ENCODE measurements at places on chromosomes 3 and 15. TPM values are rescaled to one million over a fixed set of nuclear protein-coding genes. Genes with fewer than 3 reads are reported as not detected.

Gene TYRO3
- 96.8 TPM for total RNA-seq

- H3K27me3 ChIP-seq, result no peaks in the 10 kb centered on the region
- H3K4me1 ChIP-seq, result no peaks in the 10 kb centered on the region
- H3K36me3 ChIP-seq, result no peaks in the 10 kb centered on the region
- H3K27ac ChIP-seq, result no peak overlapping the region
- no peak overlapping the region for H3K4me3 ChIP-seq
Measured at GRCh38 chr3:2826453-2826852, 283.7 kb downstream of the IL5RA start.

DNA sequence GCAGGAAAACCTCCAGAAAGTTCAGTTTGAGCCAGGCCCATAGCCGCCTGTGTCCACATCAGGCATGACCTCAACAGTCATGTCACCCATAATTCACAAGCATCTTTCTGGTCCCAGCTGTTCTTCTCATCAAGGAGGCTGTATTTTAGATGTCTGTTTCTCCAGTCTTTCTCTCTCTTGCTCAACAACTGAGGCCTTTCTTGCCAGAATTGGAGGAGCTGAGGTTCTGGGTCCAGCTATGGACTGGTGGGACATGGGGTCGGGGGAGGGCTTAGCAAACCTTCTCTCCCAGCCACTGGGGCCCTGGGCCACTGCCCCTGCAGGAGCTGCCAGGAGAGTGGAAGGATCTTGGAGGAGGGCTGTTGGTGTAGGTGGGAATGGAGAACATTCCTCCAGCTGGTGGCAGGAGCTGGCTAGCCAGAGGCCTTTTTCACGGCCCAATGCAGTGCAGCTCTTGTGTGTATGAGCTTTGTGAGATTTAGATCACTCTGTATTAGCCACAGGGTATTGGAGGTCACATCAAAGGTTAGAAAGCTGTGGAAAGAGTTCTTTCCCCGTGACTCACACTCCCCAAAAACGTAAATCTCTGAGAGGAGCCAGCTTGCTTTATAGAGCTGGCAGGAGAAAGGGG, 23.5 kb downstream of the MAGEF1 start:
- no peak overlapping the region for H3K4me3 ChIP-seq
- H3K27ac ChIP-seq, result no peak overlapping the region
- no peaks in the 10 kb centered on the region for H3K4me1 ChIP-seq

DNA sequence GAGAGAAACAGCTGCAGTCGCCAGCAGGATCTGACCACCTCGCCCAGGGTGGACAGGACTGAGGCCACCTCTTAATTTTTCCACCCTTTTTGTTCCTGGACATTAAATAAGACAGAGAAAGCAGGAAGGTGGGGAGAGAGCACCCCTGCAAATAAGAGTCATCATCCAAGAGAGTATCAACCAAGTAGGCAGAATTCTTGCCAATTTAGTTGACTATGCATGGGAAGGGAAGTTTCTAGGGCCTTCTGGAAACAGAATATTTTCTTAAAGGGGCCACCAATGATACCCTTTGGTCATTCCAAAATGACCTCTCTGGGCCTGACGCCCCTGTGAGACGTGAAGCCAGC, 136.2 kb downstream of the TJP1 start:
- no peaks in the 10 kb centered on the region for H3K27me3 ChIP-seq
- H3K27ac ChIP-seq, result no peak overlapping the region
- H3K36me3 ChIP-seq, result no peaks in the 10 kb centered on the region

- H3K4me3 ChIP-seq, result no peak overlapping the region
- no peaks in the 10 kb centered on the region for H3K27me3 ChIP-seq
- H3K4me1 ChIP-seq, result no peaks in the 10 kb centered on the region
- H3K27ac ChIP-seq, result no peak overlapping the region
Measured at GRCh38 chr15:62553911-62554563, 389.0 kb upstream of the C2CD4B start.

DNA sequence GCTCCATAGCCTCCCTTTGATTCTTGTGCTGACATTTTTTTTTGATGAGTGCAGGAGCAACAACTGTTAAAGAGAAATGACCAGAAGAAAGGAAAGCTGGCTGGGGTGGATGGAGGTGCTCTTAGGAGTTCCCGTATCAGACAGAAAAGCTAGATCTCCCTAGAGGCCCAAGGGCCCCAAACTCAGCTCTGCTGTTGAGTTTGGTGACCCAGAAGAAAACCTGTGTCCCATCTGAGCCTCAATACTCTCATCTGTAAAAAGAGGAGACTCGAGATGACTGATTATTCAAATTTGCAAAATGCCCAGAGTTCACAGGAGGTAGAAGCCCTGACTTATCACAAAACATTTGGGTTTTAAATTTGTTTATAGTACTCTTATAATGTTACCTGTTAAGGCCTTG, 142.4 kb downstream of the TIGIT start:
- H3K4me3 ChIP-seq, result no peak overlapping the region
- no peak overlapping the region for H3K27ac ChIP-seq
- DNase-seq, result no peak
- H3K27me3 ChIP-seq, result no peaks in the 10 kb centered on the region
- no peaks in the 10 kb centered on the region for H3K36me3 ChIP-seq

Gene SCN11A
- 0.10 TPM for total RNA-seq

- H3K4me3 ChIP-seq, result no peak overlapping the region
- no peaks in the 10 kb centered on the region for H3K4me1 ChIP-seq
- no peaks in the 10 kb centered on the region for H3K27me3 ChIP-seq
- no peaks in the 10 kb centered on the region for H3K36me3 ChIP-seq
- H3K27ac ChIP-seq, result no peak overlapping the region
Measured at GRCh38 chr3:164459521-164460151, 618.7 kb downstream of the SI start.

DNA sequence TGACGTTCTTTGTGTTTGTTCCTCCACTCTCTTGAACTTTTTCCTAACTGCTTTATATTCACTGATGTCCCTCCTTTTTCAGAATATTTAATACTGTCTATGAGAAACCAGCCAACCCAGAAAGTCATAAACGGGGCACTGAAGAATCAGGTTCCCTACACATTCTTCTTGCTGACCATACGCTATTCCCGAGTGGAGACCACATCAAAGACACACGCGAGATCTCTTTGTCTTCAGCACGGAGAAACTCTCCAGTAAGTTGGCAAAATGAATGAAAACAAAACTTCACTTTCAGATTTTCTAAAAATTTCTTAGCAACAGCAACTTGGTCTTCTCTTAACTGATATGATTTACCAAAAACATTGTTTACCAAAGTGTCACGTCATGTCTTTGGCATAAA, 22.6 kb downstream of the FAM174B start:
- peaks cover 6% of the 10 kb centered on the region for H3K36me3 ChIP-seq
- H3K4me3 ChIP-seq, result no peak overlapping the region
- H3K4me1 ChIP-seq, result no peaks in the 10 kb centered on the region

Gene PPP1R14D
- not detected for total RNA-seq

Gene PROS1
- 2.5 TPM for total RNA-seq

Gene ITGA11
- total RNA-seq, result 0.06 TPM

- DNase-seq, result no peak
- no peaks in the 10 kb centered on the region for H3K27me3 ChIP-seq
- peaks cover 31% of the 10 kb centered on the region for H3K4me1 ChIP-seq
- H3K36me3 ChIP-seq, result no peaks in the 10 kb centered on the region
- no peak overlapping the region for H3K27ac ChIP-seq
Measured at GRCh38 chr15:98658831-98659699, 10.7 kb downstream of the IGF1R start.

- H3K27me3 ChIP-seq, result no peaks in the 10 kb centered on the region
- no peak overlapping the region for H3K27ac ChIP-seq
Measured at GRCh38 chr3:190366133-190366532, 21.8 kb upstream of the CLDN16 start.

Gene CCR3
- total RNA-seq, result not detected

- H3K27me3 ChIP-seq, result no peaks in the 10 kb centered on the region
- H3K4me3 ChIP-seq, result no peak overlapping the region
- no peak overlapping the region for H3K27ac ChIP-seq
- H3K4me1 ChIP-seq, result peaks cover 2% of the 10 kb centered on the region
- DNase-seq, result no peak
Measured at GRCh38 chr3:65194744-65195143, 506.9 kb upstream of the ADAMTS9 start.

DNA sequence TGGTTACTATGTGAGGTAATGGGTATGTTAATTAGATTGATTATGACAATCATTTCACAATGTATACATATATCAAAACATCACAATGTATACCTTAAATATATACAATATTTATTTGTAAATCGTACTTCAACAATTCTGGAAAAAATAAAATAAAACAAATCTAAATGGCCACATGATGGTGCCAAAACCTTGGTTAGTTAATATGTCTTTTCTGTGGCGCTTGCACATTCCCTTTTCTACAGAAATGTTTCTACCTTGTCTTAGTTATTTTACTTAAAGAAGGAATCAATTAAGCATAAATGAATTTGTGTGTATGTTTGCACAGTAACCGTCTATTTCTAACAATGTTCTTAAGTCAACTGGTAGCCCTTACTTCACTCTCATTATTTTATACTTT, 53.4 kb downstream of the OXSM start:
- no peak overlapping the region for H3K27ac ChIP-seq
- DNase-seq, result no peak
- H3K27me3 ChIP-seq, result no peaks in the 10 kb centered on the region
- no peak overlapping the region for H3K4me3 ChIP-seq

DNA sequence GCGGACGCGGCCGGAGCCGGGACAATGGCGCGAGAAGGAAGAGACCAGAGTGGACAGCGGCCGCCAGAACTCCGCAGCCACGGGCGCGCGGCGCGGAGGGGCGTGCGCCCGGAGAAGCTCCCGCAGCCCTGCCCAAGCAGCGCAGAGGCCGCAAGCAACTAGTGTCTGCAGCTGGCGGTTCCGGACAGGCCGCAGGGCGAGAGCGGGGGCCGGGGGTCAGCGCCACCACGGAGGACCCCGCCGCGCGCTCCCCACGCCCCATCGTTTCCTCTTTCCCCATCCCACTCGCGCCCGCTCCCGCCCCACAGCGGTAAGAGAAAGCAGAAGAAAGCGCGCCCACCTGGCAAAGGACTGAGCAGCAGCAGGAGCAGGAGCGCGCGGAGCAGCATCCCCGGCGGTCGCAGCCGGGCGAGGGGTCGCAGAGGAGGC, 440 bp downstream of the PRTG start:
- H3K4me1 ChIP-seq, result no peaks in the 10 kb centered on the region
- H3K27me3 ChIP-seq, result peaks cover 63% of the 10 kb centered on the region
- no peak for DNase-seq
- H3K27ac ChIP-seq, result no peak overlapping the region
- no peaks in the 10 kb centered on the region for H3K36me3 ChIP-seq

DNA sequence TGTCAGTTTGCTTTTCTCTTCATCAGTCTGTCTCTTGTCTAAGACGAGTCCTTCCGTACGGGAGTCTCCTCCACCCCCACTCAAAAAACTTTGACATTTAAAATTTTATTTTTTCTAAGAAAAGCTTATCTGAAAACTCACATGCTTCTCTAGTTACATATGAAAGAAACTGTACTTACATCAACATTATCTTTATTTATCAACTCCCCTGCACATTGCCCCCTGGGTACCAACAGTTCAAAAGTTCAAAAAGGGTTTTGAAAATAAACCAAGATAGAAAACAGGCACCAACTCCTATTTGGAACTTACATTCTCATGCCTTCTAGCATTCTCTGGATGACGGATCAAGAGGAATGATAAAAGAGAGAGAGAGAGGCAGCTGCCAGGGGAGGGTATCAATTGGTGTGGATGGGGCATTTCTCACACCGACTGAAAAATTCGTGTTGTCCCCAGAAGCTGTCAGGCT, 182.5 kb downstream of the FOXP1 start:
- no peak for DNase-seq
- no peaks in the 10 kb centered on the region for H3K27me3 ChIP-seq
- no peaks in the 10 kb centered on the region for H3K4me1 ChIP-seq
- H3K36me3 ChIP-seq, result no peaks in the 10 kb centered on the region
- no peak overlapping the region for H3K4me3 ChIP-seq

DNA sequence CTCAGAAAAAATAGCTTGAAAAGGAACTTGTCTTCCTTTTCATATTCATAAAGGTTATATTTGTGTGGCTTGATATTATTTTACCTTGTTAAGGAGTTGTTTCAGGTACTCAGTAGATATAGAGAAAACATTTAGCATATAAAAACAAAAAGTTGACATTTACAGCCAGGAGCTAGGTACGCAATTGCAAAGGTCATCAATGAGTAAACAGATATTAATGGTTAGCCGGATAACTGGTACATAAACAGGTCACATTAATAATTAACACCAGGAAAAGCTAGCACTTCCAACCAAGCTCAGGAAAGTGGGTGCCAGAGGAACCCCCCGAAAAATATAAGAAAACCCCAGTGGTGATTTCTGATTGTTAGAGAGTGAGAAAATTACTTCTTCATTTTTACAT, 146.6 kb upstream of the NR2F2 start:
- H3K36me3 ChIP-seq, result no peaks in the 10 kb centered on the region
- no peak for DNase-seq
- H3K4me1 ChIP-seq, result no peaks in the 10 kb centered on the region

DNA sequence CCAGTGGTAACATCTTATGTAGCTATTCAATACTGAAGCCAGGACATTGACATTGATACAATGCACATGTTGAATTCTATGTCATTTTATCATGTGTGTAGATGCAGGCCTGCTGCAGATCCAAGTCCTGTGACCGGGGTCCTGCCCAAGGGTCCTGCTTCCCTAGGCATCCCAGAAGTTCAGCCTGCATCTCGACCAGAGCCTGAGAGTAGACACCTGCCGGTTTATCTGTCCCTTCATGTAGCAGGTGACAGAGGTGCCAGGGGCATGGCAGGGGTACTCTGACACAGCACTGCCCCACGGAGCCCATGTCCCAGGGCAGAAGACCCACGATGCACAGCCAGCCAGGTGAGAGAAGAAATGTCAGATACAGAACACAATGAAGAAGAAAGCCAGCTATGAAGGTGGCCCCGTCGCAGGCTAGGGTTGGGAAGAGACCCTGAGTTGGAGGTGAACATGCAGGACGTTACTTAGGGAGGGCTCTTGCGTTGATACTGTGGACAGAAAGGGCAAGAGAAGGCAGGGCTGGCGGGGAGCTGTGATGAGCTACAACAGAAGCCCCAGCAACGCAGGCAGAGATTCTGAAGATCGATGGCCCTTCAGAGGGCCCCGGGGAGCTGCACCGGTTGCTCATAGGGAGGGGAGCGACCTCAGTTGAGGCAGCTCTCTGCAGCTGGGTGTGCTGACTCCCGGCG, 51.0 kb downstream of the TPRA1 start:
- no peaks in the 10 kb centered on the region for H3K4me1 ChIP-seq
- no peak for DNase-seq
- no peaks in the 10 kb centered on the region for H3K27me3 ChIP-seq
- H3K4me3 ChIP-seq, result no peak overlapping the region

DNA sequence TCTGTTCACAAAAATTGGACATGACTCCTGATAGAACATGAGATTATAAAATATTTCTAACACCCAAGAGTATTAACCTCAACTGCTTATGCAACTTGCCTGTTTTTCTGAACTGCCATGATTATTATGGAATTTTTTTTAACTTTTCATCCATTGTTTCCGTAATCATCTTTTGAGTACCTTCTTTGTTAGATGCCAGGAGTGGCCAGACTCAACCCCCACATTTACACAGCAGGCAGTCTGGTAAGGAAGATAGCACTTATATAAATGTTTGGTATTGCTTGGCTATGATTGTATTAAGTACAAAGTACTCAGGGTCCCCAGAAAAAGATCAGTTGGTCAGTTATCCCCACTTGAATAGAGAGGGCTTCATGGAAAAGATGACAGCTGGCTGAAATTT, 74.3 kb downstream of the CRYBG3 start:
- no peak for DNase-seq
- no peaks in the 10 kb centered on the region for H3K36me3 ChIP-seq
- H3K4me3 ChIP-seq, result no peak overlapping the region
- 0 out of 2 replicates have a peak, but pooled peaks cover 4% of the 10 kb centered on the region for H3K4me1 ChIP-seq

- no peak overlapping the region for H3K27ac ChIP-seq
- no peaks in the 10 kb centered on the region for H3K36me3 ChIP-seq
- no peak for DNase-seq
- H3K27me3 ChIP-seq, result no peaks in the 10 kb centered on the region
Measured at GRCh38 chr3:38689774-38690173, 40.3 kb upstream of the SCN5A start.

Measured in H1 (cell line).